ENCODE measurements at places on chromosomes 6 and 20. TPM values are rescaled to one million over a fixed set of nuclear protein-coding genes. Genes with fewer than 3 reads are reported as not detected.

The SOX18 gene
- 0.13 TPM for total RNA-seq

The GNAS gene
- total RNA-seq = 440 TPM

The MYLK2 gene
- 0.10 TPM for total RNA-seq

The PTPRK gene
- total RNA-seq = 11.6 TPM

Data from activated T-cell treated with anti-CD3 and anti-CD28 coated beads, Interleukin-2, amount 50 U/mL, for 4 hours (primary cell).